ENCODE measurements at places on chromosomes 13 and 19.

- DNase-seq: no peak
Measured at GRCh38 chr19:10419646-10420443, 493 bp upstream of the PDE4A start.

GRCh38 chr13:24922387-24922744 lies 158.4 kb downstream of the RNF17 start:
- DNase-seq: no peak

DNA sequence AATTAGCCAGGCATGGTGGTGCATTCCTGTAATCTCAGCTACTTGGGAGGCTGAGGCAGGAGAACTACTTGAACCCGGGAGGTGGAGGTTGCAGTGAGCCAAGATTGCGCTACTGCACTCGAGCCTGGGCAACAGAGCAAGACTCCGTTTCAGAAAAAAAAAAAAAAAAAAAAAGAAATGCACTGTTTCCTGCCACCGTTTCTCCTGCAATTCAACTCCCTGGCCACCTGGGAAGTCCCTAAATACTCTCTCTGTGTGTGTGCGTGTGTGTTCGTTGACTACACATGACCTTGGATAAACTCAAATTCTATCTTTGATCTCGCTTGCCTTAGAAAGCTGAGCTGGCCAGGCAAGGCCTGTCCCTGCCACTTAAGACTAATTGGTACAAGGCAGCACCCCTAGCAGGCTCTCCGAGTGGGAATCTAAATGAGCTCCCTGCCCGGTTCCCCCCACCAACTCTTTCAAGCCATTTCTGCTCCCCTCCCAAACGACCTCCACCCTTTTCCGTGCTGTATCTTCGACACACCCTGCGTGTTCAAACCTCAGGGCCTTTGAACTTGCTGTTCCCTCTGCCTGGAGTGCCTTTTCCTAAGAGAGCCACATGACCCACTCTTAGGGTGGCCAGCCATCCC lies 5.2 kb upstream of the BCAT2 start:
- DNase-seq: no peak

GRCh38 chr19:56367829-56368711 lies 25.3 kb downstream of the ZNF582 start:
- DNase-seq: peak; percentile 37

- no peak for DNase-seq
Measured at GRCh38 chr13:40271931-40272775, 394.3 kb downstream of the FOXO1 start.

- no peak for DNase-seq
Measured at GRCh38 chr19:51161266-51161665, 19.2 kb downstream of the SIGLEC7 start.

GRCh38 chr13:97284558-97284957 lies 62.4 kb downstream of the MBNL2 start:
- DNase-seq: no peak

- DNase-seq: no peak
Measured at GRCh38 chr19:19445911-19446361, 40.5 kb downstream of the GATAD2A start.

GRCh38 chr13:37382146-37382545 lies 216.4 kb downstream of the POSTN start:
- no peak for DNase-seq

DNA sequence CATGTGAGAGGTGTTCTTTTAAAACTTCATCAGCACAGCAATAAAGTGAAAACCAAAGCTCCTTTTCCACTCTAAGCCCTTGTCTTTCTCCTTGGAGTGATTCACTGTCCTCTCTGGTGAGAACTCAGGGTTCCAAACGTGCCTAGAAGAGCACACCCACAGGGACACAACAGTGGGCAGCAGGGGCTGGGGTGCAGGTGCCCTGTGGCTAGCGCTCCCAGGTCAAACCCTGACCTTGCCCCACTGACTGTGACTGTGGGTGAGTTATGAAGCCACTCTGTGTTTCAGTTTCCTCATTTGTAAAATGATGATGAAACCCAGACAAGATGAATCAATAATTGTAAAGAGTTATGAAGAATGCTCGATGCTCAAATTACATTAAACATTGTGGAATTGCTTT lies 37.6 kb upstream of the IGFL1 start:
- DNase-seq: no peak

- DNase-seq: no peak
Measured at GRCh38 chr19:43713208-43713607, 2.7 kb upstream of the IRGC start.

- no peak for DNase-seq
Measured at GRCh38 chr13:73913751-73914518, 220.3 kb downstream of the KLF12 start.

DNA sequence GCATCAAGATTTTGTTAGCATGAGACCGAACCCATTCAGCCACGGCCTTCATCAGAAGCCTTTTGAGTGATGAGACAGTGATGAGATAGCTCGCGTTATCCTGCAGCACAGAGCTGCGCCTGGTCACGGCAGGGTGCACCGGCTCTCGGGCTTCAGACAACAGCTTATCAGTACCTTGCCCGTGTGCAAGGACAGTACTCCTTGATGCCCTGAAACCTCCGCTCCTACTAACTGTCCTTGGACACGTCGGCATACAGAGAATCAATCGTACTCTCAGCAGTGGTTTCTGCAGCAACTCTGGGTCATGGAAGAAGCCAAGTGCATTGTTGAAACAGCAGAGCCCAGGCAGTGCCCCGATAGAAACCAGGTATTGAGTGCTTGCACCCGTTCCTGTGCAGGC lies 40.7 kb downstream of the IRS2 start:
- no peak for DNase-seq

GRCh38 chr19:7488736-7489353 lies at the start of gene PEX11G:
PEX11G (minus strand) TSS chr19:7489035; CDS start chr19:7489010, 25 bp downstream.
- DNase-seq: peak; percentile 68

DNA sequence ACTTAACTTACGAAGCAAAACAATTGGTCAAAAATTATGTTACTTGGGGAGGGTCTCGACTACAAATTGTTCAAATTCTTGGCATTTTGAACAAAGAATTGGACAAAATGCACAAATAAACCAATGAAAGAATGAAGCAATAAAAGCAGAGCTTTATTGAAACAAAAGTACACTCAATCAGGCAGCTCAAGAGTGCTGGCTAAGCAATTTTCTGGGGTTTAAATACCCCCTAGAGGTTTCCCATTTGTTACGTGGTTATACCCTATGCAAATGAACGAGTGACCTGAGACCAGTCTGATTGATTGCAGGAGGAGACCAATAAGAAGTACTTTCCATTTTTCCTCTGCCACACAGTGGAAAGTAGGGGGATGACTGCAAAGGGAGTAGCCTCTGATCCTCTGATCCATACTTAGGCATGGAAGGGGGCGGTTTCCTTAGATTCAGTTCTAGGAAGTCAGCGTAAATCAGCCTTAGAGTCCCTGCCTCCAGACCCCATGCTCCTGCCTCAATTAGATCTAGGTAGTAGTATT lies 228.6 kb downstream of the EFNB2 start:
- no peak for DNase-seq

DNA sequence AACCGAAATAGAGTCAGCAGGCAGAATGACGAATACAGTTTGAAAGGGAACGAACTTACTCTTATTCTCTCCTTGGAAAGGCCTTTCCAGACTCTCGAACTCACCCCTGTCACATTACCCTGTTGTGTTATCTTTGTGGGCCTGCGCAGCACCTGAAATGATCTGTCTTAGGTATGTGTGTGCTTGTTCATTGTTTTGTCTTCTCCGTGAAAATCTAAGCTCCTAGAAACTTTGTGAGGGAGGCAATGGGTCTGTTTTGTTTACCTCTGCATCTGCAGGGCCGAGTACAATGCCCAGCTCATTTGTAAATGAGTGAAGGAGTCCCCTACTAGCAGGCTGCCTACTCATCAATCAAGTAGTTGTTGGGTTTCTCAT lies 19.6 kb downstream of the HMGB1 start:
- DNase-seq: no peak

All from stimulated activated CD4-positive, alpha-beta T cell treated with anti-CD3 and anti-CD28 coated beads, Interleukin-1b, Interleukin-23, amount 100 ng/mL, for 1 hour (primary cell).